Activated CD8-positive, alpha-beta memory T cell treated with anti-CD3 and anti-CD28 coated beads for 24 hours (primary cell): ENCODE measurements at places on chromosomes 6 and 20.

GRCh38 chr20:41165001-41165882, 27.9 kb downstream of the PLCG1 start:
- no peak for DNase-seq

GRCh38 chr6:75285283-75285639, 669 bp upstream of the TMEM30A start:
- DNase-seq: no peak

DNA sequence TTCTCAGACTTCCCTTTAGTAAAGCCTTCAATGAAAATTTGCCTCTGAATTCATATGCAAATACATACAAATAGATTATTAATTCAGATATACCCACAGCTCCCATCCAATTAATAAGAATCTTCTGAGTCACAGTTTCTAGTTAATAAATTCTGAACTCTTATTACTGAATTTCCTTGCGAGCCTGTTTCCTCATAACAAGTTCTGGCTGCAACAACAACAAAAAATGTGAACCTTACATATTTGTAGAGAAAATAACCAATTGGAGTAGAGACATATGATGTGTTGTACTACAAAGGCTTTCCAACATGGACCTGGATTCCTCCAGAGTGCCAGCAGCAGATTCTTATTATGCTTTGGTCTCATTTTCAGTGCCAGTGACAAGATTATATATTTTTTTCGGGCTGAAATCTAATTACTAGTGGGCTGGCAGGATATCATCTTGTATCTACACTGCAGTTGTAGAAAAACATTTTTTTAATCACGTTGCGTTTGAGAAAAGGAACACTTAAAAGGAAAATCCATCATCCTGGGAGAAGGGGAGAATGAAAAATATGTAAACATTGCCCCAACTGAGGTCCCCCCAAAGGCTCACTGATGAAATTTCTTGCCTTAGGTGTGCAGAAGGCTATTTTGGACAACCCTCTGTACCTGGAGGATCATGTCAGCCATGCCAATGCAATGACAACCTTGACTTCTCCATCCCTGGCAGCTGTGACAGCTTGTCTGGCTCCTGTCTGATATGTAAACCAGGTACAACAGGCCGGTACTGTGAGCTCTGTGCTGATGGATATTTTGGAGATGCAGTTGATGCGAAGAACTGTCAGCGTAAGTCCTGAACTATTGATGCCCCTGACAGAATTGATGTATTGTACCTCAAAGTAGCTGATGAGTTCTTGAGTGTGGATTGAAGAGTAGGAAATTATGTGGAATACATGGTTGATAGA, 404.6 kb downstream of the LAMA2 start:
- DNase-seq: no peak

GRCh38 chr20:25637247-25637646, 13.4 kb upstream of the NANP start:
- DNase-seq: no peak

GRCh38 chr6:98118397-98119045, 715.9 kb upstream of the POU3F2 start:
- no peak for DNase-seq

DNA sequence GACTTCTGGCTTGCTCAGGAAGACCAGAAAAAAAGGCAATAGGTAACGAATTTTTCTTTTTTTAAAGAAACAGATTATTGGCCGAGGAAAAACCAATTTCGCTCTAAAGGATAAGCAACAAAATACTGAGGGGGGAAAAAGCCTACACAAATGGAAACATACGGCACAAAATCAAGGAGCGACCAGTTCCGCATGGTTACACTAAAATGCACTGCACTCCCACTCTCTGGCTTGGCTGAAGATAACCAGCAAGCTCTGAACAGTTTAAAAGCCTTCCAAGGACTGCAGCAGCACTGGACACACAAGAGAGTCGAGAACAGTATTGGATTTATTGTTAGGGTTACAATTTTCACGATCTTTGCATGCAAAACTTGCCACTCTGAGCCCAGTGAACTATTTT, 881 bp upstream of the MAP7 start:
- no peak for DNase-seq

- DNase-seq: no peak
Measured at GRCh38 chr6:154991207-154991606, 3.9 kb upstream of the TIAM2 start.

DNA sequence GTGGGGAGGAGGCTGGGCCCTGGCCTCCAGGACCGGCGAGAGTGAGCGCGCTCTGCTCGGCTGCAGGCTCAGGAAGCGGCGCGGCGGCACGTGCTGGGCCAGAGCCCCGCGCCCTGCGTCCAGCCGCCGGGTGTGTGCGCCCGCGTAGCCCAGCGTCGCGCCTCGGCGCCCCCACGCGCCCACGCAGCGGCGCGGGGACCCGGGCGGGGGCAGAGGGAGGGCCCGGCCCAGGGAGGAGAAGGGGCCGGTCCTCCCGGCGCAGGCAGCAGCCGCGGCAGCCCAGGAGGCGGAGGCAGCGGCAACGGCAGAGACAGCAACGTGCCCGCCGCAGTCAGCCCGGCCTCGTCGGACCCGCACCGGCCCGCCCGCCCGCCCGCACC, at the start of gene EYA2:
Gene EYA2, plus strand, starts transcription at position 265 of the 380 bp plus-strand sequence. CDS start 95,168 bp downstream, outside the sequence.
- no peak for DNase-seq

DNA sequence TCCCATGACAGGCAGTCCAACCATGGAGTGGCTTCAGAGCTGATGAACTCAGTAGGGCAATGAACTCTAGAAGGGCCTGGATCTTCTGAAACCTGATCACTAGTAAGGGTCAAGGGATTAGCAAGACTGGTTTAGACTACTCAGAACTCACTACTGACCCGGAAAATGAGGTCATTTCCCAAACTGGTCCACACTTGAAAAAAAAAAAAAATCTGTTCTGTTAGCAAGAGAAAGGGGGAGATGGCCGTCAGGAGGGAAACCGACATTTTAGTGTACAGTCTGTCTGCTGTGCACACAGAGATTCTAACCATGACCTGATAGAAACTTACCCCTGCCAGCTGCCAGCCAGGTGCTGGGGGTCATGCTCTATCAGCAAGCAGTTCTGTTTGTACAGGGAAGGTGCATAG, 262.4 kb upstream of the AGPAT4 start:
- no peak for DNase-seq

- DNase-seq: no peak
Measured at GRCh38 chr20:1278993-1279392, 12.9 kb downstream of the SNPH start.
